ENCODE measurements at places on chromosomes 16 and 17. TPM values are rescaled to one million over a fixed set of nuclear protein-coding genes. Genes with fewer than 3 reads are reported as not detected.

DNA sequence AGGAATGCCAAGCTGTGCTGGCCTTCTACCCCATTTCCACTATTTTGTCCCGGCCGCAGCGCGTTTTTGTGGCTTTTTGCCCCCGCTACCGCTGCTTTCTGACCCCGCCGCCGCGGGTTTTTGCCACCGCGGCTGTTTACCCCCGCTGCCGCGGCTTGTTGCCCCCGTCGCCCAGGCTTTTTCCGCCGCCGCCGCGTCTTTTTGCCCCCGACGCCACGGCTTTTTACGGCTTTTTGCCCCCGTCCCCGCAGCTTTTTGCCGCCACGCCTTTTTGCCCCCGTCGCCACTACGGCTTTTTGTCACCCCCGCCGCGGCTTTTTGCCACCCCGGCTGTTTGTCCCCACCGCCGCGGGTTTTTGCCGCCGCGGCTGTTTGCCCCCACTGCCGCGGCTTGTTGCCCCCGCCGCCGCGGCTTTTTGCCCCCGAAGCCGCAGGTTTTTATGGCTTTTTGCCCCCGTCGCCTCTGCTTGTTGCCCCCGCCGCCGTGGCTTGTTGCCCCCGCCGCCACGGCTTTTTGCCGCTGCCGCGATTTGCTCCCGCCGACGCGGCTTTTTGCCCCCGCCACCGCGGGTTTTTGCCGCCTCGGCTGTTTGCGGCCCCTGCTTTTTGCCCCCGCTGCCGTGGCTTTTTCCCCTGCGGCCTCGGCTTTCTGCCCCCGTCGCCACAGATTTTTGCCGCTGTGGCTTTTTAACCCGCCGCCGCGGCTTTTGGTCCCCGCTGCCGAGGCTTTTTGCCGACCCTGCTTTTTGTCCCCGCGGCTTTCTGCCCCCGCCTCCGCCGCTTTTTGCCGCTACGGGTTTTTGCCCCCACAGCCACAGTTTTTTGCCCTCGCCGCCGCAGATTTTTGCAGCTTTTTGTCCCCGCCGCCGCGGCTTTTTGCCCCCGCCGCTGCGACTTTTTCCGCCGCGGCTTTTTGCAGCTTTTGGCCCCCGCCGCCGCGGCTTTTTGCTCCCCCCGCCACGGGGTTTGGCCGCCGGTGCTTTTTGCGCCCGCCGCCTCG, 520.4 kb upstream of the WSB1 start:
- no peak for DNase-seq

Gene KIF2B
- total RNA-seq = not detected

- no peak for DNase-seq
Observed at GRCh38 chr17:82765371-82765770, 13.5 kb downstream of the TBCD start.

Gene MARCHF10
- total RNA-seq = not detected

- DNase-seq = no peak
Observed at GRCh38 chr17:58960068-58960467, 146.6 kb downstream of the TRIM37 start.

Gene ZFP1
- total RNA-seq = 8.7 TPM

DNA sequence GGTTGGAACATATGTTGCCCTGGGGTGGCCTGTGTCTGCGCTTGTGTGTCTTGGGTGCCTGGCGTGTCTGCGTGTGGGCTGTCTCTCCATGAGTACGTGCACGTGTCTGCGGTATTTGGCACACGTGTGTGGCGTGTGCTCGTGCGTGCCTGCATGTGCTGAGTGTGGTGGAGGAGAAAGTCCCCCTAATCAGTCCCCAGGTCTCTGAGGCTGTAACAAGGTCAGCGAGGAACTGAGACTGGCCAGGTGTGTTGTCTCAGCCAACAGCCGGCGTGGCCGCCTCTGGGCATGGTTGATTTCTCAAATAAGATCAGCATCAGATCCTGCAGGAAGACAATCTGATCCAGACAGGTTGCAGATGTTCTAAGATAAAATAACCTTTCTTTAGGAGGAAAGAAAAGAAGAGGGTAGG, 3.5 kb upstream of the CPNE7 start:
- no peak for DNase-seq

- no peak for DNase-seq
Observed at GRCh38 chr17:64982139-64982915, 63.0 kb upstream of the LRRC37A3 start.

GRCh38 chr16:58462997-58463941, 36.7 kb upstream of the NDRG4 start:
- DNase-seq = peak; percentile 39

DNA sequence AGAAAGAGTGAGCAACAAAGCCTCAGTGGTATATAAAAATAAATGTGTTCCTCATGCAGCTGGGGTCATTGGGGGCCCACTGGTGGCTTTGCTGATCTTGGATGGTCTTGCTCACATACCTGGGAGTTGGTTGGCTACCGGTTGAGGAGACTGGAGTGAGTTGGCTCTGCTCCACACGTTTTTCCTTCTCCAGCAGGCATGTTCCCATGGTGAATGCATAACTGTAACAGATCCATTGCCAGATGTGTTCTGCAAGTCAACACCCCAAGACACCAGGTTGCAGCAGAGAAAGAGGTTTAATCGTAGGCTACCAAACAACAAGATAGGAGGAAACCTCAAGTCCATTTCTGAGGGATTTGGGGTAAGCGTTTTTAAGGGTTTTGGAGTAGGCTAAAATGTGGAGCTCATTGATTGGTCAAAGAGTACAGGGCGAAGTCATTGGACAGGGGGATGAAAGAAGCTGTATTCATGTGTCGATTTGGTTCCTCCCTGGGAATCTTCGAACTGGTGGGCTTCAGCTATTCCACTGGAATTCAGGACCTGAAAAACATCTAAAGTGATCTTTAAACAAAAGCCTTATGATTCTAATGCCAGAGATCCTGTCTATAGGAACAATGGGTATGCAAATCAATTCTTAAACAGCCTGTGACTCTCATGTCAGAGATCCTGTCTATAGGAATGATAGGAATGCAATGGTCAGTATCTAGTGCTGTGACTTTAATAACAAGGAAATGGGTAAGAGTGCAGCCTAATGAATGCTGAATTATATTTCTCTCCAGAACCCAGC, 467.5 kb upstream of the C16orf82 start:
- no peak for DNase-seq

- DNase-seq = no peak
Observed at GRCh38 chr17:6936370-6937028, 59.4 kb upstream of the ALOX12 start.

Gene GJD3
- 0.91 TPM for total RNA-seq

DNA sequence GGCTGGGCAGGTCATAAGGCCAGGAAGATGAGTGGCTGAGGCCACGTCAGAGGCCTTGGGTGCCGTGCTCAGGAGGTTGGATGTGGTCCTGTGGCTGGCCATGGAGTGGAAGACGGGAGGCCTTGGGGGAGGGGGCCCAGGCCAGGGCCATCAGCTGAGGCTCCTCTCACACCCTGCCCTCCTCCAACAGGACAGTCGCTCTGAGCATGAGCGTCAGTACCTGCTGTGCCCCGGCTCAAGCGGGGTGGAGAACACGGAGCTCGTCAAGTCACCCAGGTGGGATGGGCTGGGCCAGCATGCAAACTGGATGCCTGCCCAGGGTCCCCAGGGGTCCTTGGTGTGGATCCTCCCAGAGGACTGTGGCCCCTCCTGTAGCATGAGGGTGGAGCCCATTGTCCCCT, 19.2 kb downstream of the POLR3E start:
- DNase-seq = no peak

DNA sequence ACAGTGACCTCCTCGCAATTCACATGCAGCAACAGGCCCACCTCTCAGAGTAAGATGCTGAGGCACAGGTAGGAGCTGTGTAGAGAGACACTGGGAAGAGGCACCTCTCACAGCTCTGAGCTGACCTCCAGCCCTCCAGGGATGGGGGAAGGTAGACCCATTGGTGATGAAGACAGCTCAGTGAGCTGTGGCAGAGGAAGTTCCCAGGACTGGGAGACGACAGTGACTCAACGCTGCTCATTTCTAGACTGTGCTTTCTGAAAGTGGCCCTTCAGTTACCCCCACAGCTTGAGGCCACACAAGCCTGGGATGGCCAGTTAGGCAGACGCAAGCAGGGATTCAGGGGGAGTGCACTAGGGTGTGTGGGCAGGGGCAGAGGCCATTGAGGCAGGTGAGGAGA, 2073.2 kb downstream of the TP53TG3F start:
- no peak for DNase-seq

- DNase-seq = no peak
Observed at GRCh38 chr17:82281502-82282238, 8.2 kb upstream of the CSNK1D start.

Gene GPR139
- total RNA-seq = not detected

DNA sequence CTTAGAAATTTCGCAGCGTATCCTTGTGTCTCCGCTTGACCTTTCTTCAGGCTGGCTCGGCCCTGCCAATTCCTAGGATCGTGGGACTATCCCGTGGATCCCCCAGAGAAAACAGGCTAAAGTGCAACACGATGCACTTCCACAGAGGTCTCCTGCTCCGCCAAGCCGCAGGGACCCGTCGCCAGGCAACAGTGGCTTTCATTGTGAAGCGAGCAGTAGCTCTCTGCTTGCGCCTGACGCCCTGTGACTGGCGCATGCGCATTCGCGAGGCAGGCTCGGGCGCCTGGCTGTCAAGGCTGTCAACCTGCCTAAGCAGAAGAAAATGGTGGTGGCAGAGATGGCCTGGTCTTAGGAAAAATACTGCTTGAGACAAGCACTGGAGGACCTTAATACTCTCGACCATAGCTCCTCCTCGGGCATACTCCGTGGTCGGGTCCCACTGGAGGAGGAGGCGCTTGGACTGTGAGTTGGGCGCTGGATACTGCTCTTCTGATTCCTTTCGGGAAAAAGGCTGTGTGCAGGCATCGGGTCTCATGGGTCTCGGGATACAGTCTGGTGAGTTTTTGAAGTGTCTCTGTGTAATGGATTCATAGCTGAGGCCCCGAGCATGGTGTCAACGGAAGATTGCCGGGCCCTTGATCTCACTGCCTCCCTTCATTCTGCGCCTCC, 2336.1 kb downstream of the TP53TG3F start:
- DNase-seq = no peak

DNA sequence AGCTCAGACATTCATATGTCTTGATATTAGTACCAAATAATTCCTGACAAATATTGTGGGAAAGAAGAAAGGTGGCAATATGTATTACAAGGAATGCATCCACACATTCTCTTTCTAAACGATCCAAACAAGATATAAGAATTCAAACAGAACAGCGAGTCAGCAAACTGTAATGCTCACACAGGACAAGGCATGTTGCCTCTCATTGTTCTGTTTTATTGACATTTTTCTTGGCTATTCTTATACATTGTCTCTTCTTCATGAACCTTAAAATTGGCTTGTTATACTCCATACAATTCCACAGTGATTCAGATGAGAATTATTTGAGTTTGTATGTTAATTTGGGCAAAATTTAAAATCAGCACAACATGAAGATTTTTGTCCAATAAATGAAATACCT, 189.1 kb downstream of the HS3ST3B1 start:
- DNase-seq = no peak

GRCh38 chr16:10629592-10629963, 49.2 kb upstream of the EMP2 start:
- DNase-seq = no peak

DNA sequence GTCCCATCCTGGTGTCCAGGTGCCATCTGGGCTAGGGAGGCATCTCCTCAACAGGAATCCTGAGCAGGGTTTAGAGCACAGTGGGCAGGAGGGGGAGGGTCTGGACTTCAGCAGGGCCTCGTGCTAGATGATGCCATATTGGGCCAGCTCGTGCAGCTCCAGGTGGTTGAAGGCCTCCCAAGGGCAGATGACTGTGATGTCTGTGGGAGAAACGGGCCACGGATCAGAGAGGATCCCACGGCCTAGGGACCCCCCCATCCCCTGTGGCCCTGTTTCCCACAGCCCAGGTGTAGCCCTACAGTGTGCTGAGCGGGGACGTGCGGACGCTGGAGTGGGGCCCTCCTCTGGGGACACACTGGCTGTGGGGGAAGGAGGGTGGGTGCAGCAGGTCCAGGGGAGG, 5.4 kb downstream of the PDE6G start:
- DNase-seq = no peak

- no peak for DNase-seq
Observed at GRCh38 chr16:78097548-78097947, 1.9 kb upstream of the WWOX start.

Gene PYY
- not detected for total RNA-seq

DNA sequence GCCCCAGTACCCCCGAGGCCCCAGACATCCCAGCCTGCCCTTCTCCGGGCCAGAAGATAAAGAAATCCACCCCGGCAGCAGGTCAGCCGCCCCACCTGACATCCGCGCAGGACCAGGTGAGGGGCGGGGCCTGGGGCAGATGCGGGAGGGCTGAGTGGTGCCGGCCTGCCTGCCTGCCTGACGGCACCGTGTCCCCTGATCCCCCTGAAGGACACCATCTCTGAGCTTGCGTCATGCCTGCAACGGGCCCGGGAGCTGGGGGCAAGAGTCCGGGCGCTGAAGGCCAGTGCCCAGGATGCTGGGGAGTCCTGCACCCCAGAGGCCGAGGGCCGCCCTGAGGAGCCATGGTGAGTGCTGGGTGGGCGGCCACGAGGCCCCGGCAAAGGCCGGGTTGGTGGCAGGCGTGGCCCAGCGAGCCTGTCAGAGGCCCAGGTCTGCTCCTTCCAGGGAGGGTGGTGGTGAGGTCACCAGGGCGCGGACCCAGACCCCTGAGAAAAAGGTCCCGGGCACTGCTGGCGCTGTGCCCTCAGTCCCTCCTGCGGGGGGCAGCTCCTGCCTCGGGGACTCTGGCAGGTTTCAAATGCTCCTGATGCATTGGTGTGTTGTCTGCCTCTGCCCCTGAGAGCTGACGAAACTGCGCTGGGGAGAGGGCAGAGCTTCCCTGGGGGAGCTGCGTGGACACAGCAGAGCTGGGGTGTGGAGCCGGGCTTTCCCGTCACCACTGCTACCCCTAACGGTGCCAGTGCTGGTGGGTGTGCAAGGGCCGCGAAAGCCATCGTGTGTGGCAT, 1.2 kb downstream of the CDT1 start:
- DNase-seq = peak; percentile 64

DNA sequence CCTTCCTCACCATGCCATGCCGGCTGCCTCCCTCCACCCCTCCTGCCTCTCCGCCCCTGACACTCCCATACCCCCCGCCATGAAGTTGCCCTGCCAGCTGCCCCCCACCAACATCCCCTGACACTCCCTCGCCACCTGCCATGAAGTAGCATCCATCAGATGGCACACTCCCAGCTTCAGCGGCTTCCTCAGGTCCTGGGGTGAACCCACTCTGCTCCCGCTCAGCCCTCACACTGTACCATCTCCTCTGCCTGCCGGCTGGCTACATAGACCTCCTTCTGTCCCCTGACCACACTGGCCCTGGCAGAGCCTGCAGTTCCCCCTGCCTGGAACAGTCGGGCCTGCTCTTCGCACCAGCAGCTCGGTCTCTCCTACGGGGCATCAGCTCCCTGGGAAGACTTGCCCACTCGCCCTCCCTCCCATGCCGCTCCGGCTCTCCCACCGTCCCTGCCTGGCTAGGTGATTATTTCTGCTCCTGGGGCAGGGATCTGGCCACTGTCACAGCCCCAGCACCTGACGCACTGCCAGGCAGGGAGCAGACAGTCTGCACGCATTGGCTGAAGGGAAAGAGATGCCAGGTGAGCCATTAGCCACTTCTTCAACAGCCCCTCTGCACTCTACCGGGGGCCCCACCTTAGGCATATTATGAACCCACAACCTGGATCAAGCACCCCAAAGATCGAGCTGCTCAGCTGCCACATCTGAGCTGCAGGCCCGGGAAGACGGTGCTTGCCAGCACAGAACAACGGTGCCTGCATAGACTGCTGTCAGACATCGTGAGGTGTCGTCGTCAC, 9.0 kb downstream of the CANT1 start:
- no peak for DNase-seq

Gene SPEM2
- not detected for total RNA-seq

- DNase-seq = no peak
Observed at GRCh38 chr16:11342021-11342855, 3.0 kb upstream of the RMI2 start.

All from right cardiac atrium (tissue), 5 donors.